ENCODE measurements at places on chromosomes 7 and 10.

- DNase-seq, result no peak
Observed at GRCh38 chr7:26367219-26367711, 75.6 kb downstream of the SNX10 start.

DNA sequence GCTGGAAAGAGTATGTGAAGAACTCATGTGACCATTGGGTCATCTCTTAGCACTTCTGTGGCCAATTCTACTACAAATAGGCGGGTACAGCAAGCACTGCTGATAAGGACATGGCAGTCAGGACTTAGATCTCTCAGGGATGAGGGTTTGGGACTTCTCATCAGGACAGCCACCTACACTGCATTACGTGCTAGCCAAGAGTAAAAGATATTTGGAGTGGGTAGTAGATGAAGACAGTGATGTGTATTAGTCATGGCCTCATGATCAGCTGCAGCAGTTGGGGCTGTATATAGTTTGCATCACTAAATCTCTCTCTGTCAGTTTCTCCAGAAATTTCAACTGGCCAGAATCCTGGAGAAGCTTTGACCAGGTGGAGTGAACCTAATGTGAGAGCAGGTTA, 9.2 kb downstream of the TAS2R60 start:
- no peak for DNase-seq

DNA sequence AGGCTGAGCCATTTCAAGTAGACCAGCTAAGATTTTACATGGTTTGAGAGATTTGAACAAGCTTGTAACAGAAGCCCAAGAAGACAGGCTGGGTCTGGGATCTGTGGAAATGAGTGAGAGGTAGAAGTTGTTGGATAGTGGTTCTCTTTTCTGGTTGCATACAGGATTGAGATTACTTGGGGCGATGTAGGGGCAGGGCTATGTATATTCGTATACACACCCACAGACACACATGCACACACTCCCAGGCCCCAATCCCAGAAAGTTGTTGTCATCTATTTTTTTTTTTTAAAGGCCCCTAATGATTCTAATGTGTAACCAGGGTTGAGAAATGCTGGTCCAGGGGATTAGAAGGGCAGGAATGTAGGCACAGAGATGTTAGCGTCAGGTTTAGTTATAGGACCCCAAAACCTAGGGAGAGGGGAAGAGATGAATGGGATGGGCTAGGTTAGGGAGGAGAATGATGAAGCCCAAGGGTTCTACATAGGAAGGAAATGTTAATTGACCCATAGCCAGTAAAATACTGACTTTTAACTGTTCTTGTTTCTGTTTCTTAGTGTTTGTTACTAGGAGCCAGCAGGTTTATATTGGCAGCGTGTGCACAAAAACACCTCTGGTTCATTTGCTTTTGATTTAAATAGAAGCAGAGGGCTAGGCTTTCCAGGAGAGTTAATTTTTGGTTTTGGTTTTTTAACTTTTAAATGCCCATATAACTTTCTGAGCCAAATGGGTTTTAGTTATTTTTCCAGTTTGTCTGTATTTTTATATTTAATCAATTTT, 7.8 kb downstream of the TAX1BP1 start:
- no peak for DNase-seq

DNA sequence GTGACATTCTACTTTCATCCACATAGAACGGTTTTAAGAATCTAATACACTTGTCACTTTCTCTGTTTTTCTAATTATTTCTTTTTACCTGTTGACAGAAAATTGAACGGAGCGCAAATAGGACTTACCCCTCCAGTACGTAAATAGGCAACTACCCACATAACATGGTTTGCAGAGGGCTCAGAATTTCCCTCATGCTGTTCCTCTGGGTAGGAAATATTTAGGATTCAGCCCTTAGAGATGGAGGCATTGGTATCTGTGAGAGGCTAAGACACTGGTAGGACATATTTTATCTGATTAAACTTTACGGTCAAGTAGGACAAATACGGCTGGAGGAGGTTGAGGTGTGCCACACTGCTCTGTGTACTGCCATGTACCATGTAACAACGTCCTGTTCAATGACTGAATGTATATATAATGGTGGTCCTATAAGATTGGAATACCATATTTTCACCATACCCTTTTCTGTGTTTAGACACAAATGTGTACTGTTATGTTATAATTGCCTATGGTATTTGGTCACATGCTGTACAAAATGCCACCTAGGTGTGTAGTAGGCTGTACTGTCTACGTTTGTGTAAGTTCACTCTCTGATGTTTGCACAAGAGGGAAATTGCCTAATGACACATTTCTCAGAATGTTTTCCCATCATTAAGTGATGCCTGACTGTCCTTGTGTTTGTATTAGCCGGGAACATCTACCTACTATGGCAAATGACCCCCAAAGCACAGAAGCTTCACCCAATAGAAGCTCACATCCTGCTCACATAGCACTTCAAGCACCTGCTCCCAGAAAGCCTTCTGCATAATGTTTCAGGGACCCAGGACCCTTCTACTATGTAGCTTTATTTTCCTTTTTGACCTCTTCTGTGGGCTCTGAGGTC, 429.4 kb upstream of the AKR1E2 start:
- DNase-seq, result no peak

DNA sequence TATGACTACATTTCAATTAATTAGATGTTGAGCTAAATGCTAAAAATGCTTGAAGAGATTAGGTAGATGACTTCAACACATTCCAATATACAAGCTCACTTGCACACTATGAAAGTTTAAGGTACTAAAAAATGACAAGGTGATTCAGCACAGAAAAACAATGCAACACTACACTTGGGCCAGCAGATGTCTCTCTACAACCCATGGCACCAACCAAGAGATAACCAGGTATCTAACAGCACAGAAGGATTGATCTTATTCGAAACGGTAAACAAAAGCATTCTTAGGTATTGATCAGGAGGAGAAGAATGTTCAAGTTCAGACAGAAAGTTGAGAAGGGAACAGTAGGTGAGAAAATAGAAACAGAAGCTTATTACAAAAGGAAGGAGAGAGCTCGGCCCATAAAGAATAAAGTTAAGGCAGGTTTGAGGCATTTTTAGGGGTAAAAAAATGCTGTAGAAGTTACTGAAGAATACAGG, 248.2 kb upstream of the KLF14 start:
- DNase-seq, result peak; percentile 63

Measured in A549 (cell line).